ENCODE measurements at places on chromosomes 5 and 9. TPM values are rescaled to one million over a fixed set of nuclear protein-coding genes. Genes with fewer than 3 reads are reported as not detected.
A peak's percentile ranks its signal among the peaks of the same experiment; 100 is the strongest.

GRCh38 chr5:42005561-42006153, 80.6 kb downstream of the FBXO4 start:
- no peaks in the 10 kb centered on the region for H3K36me3 ChIP-seq
- H3K4me3 ChIP-seq, result no peak overlapping the region
- H3K4me1 ChIP-seq, result no peaks in the 10 kb centered on the region
- no peak overlapping the region for H3K27ac ChIP-seq
- no peak for DNase-seq

CCDC183 gene
- total RNA-seq, result 2.5 TPM

DNA sequence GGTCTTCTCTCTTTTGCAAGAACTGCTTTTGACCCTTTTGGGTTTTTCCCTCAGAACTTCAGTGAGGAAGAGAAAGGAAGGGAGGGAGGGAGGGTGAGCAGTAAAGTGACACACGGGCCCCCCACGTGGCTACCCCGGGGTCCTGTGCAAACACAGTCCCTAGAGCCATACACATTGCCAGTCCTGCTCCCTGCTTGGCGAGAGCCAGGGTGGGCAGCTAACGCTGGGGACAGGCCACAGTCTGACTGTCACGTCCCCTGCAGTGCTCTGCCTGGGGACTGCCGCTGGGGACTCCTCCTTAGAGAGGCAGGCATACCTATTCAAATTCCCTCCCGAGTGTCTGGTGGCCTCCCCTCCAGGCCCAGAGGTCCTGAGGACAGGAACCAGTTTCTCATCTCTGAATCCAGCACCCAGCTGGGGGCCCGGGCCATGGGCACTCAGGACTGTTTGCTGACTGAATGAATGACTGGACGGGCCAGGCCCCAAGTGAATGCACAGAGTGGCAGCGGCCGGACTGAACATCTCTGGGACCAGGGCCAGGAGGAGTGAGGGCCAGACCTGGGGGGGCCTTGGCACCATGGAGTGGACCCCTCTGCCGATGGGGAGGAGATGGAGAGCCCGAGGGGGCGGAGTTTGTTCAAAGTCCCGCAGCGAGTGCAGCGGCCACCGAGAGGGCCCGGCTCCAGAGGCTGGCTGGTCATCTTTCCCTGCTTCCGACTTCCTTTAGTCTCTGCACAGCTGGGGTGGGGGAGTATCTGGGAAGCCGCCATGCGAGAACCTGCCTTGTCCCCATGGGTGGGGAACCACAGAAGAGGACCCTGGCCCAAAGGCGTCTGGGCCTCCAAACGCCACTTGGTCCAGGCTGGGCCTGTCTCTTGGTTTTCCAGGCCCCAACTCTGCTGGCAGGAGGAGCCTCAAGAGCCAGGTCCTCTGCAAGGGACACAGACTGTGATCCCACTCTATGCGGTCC, 5.8 kb downstream of the CCDC187 start:
- no peak overlapping the region for H3K27ac ChIP-seq
- no peak overlapping the region for H3K4me3 ChIP-seq
- no peaks in the 10 kb centered on the region for H3K36me3 ChIP-seq
- H3K27me3 ChIP-seq, result no peaks in the 10 kb centered on the region
- DNase-seq, result no peak
- H3K4me1 ChIP-seq, result no peaks in the 10 kb centered on the region

GRCh38 chr9:35518225-35518821, 28.4 kb downstream of the RUSC2 start:
- no peak for DNase-seq
- peak overlapping the region; percentile 91 for H3K27ac ChIP-seq

MOB3B gene
- total RNA-seq, result 0.85 TPM

DNA sequence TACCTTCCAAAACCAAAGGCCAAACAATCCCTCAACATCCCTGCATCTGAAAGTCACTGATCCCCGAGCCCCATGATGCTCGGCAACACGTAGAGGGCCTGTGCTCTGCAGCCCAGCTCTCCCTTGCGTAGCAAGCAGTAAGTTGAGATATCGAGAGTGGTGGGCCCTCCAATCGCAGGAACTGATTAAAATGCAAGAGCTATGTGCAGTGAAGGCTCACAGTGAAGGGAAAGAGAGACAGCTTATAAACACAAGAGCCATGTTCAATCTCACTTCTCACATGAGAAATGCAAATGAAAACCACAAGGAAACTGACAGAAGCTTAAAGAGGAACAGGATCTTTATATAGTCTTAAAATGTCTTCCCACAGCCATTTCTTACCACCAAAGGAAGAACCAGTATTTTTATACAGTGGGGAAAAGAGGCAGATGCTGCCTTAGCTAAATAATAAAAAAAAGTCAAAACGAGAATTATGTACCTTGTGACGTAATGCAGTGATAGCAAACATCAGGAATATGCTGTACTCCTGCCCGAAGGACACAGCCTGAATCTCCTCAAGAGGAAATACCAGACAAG, 24.6 kb downstream of the TTF1 start:
- no peak overlapping the region for H3K27ac ChIP-seq
- H3K27me3 ChIP-seq, result no peaks in the 10 kb centered on the region
- H3K4me1 ChIP-seq, result no peaks in the 10 kb centered on the region
- H3K36me3 ChIP-seq, result peaks cover 59% of the 10 kb centered on the region
